ENCODE measurements at places on chromosomes 4 and X. TPM values are rescaled to one million over a fixed set of nuclear protein-coding genes. Genes with fewer than 3 reads are reported as not detected.

- H3K36me3 ChIP-seq = no peaks in the 10 kb centered on the region
- no peaks in the 10 kb centered on the region for H3K27me3 ChIP-seq
- DNase-seq = no peak
- H3K4me1 ChIP-seq = no peaks in the 10 kb centered on the region
- no peak overlapping the region for H3K27ac ChIP-seq
- H3K4me3 ChIP-seq = no peak overlapping the region
Measured at GRCh38 chr4:162921178-162921785, 245.4 kb downstream of the NAF1 start.

GRCh38 chrX:70664726-70665125 is 220.1 kb downstream of the DLG3 start:
- H3K4me3 ChIP-seq = no peak overlapping the region
- H3K27me3 ChIP-seq = no peaks in the 10 kb centered on the region
- DNase-seq = no peak
- no peak overlapping the region for H3K27ac ChIP-seq
- H3K36me3 ChIP-seq = no peaks in the 10 kb centered on the region

DNA sequence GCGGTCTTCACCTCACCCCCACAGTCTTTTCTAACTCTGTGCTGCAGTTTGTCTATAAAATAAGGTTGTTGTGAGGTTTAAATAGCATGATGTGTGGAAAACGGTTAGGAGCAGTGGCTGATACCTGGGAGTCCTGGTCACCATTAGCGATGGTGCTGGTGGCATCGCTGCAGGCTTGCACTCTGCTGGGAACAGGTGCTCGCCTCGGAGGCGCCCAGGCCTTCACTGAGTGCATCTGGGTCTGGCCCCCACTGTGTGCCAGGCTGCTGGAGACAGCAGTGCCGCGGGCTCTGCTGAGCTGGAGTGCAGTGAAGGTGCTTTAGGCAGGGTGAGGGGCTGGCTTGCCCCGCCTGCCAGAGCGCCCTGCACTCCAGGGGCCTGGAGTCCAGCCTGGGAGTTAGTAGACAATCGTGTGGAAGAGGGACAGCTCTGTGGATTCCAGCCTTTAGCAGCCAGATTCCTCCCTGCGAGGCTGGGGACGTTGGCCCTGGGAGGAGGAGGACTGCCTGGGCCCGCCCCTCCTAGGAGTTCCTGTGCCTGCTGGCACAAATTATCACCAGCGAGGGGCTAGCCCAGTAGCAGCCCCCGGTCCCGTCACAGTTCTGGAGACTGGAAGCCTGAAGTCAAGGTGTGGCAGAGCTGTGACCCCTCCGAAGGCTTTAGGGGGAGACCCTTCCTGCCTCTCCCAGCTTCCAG is 7.3 kb downstream of the RGS12 start:
- H3K4me3 ChIP-seq = no peak overlapping the region
- peak; percentile 13 for DNase-seq
- no peak overlapping the region for H3K27ac ChIP-seq

DNA sequence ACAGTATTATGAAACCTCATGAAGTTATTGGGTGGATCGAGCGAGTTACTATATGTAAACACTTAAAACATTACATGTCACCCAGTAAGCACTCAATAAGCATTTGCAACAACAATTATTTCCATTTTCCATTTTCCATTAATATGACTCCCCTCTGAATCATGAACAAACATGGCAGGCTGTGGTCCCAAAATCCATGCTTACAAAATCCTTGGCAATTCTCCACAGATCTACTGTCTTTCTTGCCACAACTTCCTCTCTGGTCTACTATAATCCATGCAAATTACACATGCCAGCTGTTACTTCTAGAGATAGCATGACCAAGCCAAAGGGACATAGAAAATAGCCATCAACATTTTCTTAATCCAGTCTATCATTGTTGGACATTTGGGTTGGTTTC is 22.0 kb downstream of the ASB11 start:
- no peaks in the 10 kb centered on the region for H3K4me1 ChIP-seq
- H3K4me3 ChIP-seq = no peak overlapping the region
- no peaks in the 10 kb centered on the region for H3K27me3 ChIP-seq
- H3K36me3 ChIP-seq = peaks cover 8% of the 10 kb centered on the region
- no peak overlapping the region for H3K27ac ChIP-seq

GRCh38 chr4:185624259-185624589 is 88.9 kb upstream of the PDLIM3 start:
- H3K36me3 ChIP-seq = no peaks in the 10 kb centered on the region
- H3K27me3 ChIP-seq = no peaks in the 10 kb centered on the region
- no peak overlapping the region for H3K4me3 ChIP-seq
- no peak overlapping the region for H3K27ac ChIP-seq

- H3K27ac ChIP-seq = no peak overlapping the region
- H3K4me1 ChIP-seq = peaks cover 13% of the 10 kb centered on the region
- no peak for DNase-seq
Measured at GRCh38 chrX:16606142-16606720, 43.7 kb upstream of the S100G start.

DNA sequence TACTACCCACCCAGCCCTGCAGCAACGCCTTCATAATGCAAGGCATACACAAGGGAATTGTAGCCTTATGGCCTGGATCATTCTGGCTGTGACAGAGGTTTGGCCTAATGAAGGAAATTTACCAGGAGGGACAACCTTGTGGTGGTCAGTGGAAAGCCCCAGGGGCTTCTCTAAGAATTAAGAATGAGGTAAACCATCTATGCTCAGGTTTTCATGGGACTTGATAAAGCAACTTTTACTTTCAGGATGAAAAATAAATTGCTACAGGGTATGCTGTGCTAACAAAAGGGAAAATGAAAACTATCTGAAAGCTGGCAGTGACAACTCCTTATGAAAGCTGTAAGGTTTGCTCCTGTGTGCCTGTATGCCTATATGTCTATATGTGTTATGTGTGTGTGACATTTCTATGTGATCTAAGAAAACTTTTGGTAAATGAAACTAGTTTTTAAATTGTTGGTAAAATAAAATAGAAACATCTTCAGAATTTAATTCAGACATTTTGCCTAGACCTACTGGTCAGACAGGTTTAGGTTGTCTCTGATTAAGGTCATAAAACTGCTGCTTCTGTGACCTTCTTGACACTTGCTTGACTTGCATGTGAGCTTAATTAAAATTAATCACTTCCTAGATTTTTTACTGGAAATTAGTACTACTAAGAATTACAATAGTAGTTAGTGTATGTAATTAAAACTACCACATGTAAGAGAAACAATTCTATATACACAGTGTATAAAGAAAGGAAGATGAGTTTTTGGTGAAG is 19.9 kb upstream of the TXK start:
- no peak overlapping the region for H3K4me3 ChIP-seq
- H3K27ac ChIP-seq = no peak overlapping the region
- no peak for DNase-seq
- no peaks in the 10 kb centered on the region for H3K27me3 ChIP-seq

- no peaks in the 10 kb centered on the region for H3K36me3 ChIP-seq
- H3K4me3 ChIP-seq = no peak overlapping the region
- no peaks in the 10 kb centered on the region for H3K27me3 ChIP-seq
- no peak overlapping the region for H3K27ac ChIP-seq
- H3K4me1 ChIP-seq = no peaks in the 10 kb centered on the region
- DNase-seq = peak; percentile 52
Measured at GRCh38 chrX:39705290-39705689, 392.5 kb downstream of the BCOR start.

DNA sequence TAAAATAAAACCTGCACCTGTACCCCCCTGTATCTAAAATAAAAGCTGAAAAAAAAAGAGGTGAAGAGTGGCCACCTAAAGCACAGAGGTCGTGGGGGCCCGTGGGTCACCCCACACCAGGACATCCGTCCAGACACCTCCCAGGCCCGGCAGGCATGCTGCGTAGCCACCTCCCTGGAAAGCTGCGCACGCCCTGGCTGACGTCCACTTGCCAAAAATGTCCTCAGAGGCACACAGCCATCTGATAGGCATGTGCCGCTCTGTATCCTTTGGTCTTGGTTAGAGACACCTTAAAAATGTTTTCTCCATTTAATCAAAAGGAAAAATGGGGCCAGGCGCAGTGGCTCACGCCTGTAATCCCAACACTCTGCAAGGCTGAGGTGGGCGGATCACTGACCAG is 17.7 kb downstream of the FAM53A start:
- no peaks in the 10 kb centered on the region for H3K27me3 ChIP-seq
- H3K36me3 ChIP-seq = no peaks in the 10 kb centered on the region
- H3K4me1 ChIP-seq = no peaks in the 10 kb centered on the region
- no peak for DNase-seq
- H3K4me3 ChIP-seq = no peak overlapping the region
- H3K27ac ChIP-seq = no peak overlapping the region

PSAPL1 gene
- total RNA-seq = not detected

DNA sequence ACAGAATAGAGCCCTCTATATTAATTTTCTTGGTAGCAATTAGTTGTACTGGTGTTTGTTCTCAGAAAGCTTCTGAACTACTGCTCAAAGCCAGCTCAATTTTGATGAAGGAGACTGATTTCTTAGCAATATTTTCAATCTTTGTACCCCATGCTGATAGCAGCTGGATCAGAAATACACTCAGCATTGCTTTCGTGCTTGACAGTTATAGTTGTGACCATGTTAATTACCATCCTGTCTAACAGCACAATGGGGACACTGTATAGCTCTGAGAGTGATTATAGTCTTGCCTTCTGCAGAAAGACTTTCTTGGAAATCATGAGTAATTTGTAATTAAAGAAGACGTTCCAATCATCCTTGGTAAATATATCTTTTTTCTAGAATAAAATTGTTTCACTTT is 79.7 kb upstream of the GNPDA2 start:
- no peaks in the 10 kb centered on the region for H3K27me3 ChIP-seq
- no peaks in the 10 kb centered on the region for H3K36me3 ChIP-seq
- H3K27ac ChIP-seq = no peak overlapping the region
- DNase-seq = no peak
- no peaks in the 10 kb centered on the region for H3K4me1 ChIP-seq
- no peak overlapping the region for H3K4me3 ChIP-seq

DNA sequence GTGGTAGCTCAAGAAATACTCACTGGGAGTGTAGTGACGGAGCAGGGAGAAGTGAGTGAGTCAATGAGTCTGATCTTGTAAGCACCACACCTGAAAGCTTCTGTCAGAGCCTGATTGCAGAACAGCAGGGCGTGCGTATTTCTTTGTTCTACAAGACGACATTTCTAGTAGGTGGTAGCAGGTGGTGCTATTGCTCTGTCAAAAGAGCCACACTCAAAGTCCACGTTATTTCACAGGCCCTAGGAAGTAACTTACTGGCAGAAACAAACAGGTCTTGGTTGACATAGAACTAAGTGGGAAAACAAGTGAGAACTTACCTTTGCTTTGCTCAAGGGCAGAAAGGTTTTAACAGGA is 46.4 kb upstream of the SPRY1 start:
- peaks cover 17% of the 10 kb centered on the region for H3K4me1 ChIP-seq
- DNase-seq = no peak

DNA sequence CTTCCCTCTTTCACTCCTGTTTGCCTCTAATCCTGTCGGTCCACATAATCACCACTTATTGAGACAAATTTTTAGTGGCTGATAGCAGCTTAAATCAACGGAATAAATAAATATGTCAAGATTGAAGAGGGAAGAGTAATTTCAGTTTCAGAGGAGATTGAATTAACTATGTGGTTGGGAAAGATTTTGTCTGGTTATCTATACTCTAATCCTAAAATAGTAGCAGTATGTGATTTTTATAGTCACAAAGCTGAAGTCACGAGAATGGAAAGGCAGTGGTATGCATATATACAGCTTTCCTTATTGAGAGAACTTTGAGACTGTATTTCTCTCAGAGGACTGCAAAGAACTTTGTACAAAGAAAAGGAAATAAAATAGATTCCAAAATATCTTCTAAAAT is 493.3 kb downstream of the FAT4 start:
- no peaks in the 10 kb centered on the region for H3K36me3 ChIP-seq
- no peak overlapping the region for H3K27ac ChIP-seq
- no peak overlapping the region for H3K4me3 ChIP-seq
- DNase-seq = no peak

DNA sequence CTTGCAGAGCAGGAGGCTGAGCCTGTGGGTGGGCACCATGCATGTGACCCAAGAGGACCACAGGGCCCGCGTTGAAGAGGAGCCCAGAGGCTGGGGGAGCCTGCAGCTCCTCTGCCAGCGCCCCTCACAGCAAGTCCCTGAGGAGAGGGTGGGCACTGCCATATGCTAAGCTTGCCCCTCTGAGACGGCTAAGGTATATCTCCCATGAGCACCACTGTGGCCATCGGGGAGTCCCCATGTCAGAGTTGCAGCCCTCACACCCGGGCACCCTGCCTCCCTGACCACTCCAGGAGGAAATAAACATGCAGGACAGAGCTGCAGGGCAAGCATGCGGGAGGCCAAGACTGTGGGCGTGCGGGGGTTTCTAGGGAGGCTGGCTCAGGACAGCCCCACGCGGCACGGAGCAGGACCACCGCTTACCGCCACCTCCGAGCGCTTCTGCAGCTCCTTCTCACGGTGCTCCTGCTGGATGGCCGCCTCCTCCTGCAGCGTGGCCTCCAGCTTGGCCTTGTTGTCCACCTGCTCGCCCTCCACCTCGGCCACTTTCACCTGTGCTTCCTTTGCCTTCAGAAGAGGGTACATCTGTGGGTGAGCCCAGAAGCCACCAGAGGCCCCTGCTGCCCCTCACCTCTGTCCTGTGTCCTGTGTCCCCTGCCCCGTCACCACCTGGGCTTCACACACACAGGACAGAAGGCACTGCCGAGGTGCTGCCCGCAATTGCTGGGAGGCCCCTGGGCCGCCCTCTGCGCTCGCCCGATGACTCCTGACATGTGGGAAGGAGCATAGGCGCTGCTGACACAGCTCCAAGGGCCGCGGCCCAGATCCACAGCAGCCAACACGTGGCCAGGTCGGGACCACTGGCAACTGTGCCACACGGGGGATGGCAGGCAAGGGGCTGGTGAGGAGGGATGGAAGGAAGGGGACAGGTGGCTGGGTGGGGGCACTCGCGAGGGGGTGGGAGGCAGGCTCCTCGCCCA is 29.8 kb downstream of the FGFR3 start:
- H3K27me3 ChIP-seq = no peaks in the 10 kb centered on the region
- DNase-seq = no peak
- peaks cover 62% of the 10 kb centered on the region for H3K36me3 ChIP-seq
- no peak overlapping the region for H3K27ac ChIP-seq
- H3K4me1 ChIP-seq = peaks cover 16% of the 10 kb centered on the region

- no peak overlapping the region for H3K4me3 ChIP-seq
- H3K36me3 ChIP-seq = no peaks in the 10 kb centered on the region
- DNase-seq = no peak
- H3K27ac ChIP-seq = no peak overlapping the region
- no peaks in the 10 kb centered on the region for H3K27me3 ChIP-seq
Measured at GRCh38 chr4:88115587-88115986, 42.9 kb downstream of the ABCG2 start.

CNKSR2 gene
- 8.7 TPM for total RNA-seq

- H3K27me3 ChIP-seq = no peaks in the 10 kb centered on the region
- H3K4me1 ChIP-seq = no peaks in the 10 kb centered on the region
- H3K4me3 ChIP-seq = no peak overlapping the region
- no peak for DNase-seq
- H3K36me3 ChIP-seq = no peaks in the 10 kb centered on the region
- H3K27ac ChIP-seq = no peak overlapping the region
Measured at GRCh38 chrX:70592091-70592490, 147.5 kb downstream of the DLG3 start.

Data from gastrocnemius medialis (tissue), 4 donors.